ENCODE measurements at places on chromosomes 4 and X.

GRCh38 chr4:85658766-85659439 is 184.0 kb downstream of the ARHGAP24 start:
- DNase-seq = no peak

DNA sequence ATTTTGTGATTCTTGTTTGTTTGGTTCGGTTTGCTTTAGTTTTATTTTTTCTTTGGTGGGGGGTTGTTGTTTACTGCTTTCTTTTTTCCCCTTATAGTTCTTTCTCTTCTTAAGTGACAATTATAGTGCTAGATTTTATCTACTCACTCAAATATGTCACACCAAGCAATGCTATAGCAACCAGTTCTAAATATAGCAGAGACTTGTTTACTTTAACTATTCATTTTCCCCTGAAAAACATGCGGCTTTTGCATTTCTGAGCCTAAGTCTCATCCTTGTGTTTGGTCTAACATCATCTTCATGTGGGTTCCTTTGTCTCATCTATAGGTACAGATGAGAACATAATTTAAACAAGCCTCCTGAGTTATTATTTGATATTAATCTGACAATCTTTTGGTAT is 676.6 kb downstream of the FAT4 start:
- no peak for DNase-seq

DNA sequence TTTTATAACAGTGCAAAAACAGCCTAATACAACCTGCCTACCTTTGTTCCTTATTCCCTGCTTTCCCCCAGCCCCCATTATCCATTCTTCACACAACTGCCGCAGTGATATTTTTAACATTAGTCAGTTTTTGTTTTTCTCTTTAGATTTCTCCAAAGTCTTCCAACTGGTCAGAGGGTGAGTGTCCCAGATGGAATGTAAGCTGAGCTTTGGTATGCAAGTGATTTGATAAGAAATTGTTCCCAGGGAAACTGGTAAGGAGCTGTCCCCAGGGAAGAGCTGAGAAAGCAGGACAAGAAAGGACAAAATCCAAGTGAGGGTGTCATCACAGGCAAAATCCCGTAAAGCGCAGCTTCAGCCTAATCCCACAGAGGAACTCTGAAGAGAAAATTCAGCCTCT is 475.5 kb upstream of the ADGRL3 start:
- DNase-seq = no peak

- no peak for DNase-seq
These were observed 774 bp upstream of the RAPGEF2 start for GRCh38 chr4:159101988-159102621.

GRCh38 chr4:77354550-77354949 is 197.5 kb downstream of the CCNG2 start:
- DNase-seq = no peak

- DNase-seq = no peak
These were observed 376.2 kb downstream of the PCDH18 start for GRCh38 chr4:137156054-137156453.

- no peak for DNase-seq
These were observed 27.7 kb downstream of the RGS12 start for GRCh38 chr4:3320361-3321023.

DNA sequence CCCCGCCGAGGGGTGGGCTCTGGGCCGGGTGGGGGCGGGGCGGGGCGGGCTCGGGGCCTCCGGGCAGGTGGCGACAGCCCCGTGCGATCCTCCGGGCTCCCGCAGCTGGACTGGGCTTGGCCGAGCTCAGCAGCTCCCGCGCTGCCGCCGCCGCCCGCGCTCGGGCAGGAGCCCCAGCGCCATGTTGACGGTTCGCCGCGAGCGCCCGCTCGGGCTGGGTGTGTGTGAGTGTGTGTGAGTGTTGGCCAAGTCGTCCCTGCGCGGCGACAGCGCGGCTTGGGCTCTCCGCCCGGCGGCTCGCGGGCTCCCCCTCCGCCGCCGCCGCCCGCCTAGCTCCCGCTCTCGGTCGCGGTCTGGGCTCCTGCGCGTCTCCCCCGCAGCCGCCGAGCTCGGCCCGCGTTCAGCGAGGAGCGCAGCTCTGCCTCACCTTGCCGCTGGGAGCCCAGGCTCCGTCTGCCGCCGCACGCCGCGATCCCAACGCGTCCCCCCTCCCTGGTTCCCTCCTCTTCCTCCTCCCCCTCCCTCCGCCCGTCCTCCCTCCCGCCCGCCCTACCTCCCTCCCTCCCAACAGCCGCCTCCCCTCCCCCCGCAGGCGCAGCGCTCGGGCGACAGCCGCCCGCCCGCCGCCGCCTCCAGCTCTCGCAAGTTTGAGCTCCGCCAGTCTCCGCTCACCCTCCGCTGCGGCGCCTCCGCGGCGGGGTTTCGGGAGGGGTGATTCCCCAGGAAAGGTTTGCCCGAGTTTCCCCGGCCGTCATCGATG is at the start of gene BCOR:
TSS of gene BCOR (minus strand) at position 455 of the 760 bp plus-strand sequence. CDS start 20,029 bp downstream, outside the sequence.
- peak; percentile 72 for DNase-seq

DNA sequence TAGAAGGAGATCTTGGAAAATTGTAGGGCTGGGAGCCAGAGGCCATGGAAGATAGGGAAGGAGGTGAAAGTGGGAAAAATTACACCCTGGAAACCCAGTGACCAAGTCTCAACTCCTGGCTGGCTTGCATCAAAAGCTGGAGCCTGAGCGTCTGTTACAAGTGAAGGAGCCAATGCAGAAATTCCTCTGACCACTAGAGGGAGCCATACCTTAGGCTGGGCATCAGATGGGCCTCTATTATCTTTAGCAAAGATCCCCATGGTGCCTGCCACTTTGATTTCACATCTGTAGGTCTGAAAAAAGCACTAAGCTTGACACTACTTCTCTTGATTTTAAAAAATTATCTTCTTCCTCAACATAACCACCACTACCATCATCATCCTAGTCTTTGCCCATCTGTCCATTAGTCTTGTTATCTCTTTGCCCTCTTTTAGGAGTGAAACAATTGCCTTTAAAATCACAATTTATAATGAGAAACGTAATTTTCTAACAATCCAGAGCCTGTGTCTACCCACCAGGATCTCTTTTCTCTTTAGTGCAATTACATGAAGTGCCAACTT is 62.9 kb downstream of the ANAPC4 start:
- DNase-seq = peak; percentile 41

DNA sequence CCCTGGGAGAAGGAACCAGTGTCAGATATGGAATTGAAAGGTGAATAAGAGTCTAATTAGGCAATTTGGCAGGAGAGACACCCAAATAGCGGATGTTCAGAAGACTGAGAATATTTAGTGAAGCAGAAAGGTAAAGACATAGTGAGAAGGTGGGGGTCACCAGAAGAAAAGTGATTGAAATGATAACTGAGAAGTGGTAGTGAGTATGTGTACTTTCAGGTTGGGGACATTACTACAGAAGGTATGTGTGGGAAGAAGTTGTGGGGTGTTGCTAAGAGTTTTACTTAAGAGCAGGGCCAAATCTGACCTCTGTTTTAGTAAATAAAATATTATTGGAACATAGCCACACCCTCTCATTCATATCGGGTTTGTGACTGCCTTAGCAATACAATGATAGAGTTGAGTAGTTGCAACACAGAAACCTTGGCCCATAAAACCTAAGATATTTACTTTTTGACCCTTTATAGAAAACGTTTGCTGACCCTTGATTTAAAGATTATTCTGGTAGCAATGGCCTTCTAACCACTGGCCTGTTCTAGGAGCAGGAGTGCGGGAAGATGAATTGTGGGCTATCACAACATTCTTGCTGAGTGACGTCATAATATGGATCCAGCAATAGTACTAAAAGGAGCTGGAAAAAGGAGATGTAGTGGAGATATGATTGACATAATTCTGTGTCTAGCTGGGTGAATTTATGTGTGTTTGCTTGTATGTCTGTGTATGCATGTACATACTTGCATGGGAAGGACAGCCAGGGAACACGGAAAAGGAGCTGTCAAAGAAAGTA is 115.3 kb downstream of the HS3ST1 start:
- no peak for DNase-seq

DNA sequence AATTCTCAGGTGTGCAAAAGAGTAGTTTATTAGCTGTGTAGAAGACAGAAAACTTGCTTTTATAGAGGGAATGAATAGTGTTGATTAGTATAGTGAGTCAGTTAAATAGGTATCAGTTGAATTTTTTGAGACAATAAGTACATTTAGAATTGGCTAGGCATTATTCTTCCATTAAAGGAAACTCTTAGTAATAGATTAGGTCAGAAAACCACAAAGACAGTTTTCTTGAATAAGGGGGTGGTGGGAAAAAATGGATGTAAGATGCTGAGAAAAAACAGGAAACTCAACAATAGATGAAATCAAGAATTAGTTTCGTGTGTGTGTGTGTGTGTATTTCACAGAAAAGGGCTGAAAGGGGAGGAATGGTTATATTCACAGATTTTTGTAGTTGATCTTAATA is 16.8 kb downstream of the CD38 start:
- DNase-seq = no peak

- DNase-seq = no peak
These were observed 62.5 kb downstream of the FSTL5 start for GRCh38 chr4:162101337-162101736.

DNA sequence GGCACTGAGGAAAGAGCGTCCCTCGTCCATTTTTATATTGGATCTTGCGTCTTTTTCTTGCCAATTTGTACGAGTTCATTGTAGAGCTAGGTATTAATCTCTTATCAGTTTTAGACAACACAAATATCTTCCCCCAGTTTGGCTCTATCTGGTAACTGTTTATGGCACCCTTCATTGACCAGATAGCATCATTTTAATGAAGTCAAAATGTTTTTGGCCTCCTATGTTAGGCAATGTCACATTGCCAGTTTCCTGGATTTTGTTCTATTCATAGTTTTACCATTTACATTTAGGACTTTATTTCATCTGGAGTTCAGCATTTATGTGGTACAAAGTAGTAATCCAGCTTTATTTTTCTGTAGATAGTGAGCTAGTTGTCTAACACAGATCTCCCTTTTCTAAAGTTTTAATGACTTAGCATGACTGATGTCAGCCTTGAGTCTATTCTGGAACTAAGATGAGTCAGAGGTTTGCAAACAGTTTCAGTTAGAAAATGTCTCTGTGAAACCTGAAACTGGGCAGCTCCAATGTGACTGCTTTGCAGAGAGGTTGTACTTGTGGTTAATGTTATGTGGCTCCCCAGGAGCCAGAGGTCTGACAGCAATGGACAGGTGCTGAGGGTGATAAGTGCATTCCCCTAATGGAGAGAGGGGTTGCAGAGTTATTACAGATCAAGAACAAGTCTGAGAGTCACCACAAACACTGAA is 5.3 kb upstream of the STBD1 start:
- DNase-seq = peak; percentile 70

GRCh38 chrX:13101441-13102139 is 57.2 kb upstream of the FAM9C start:
- DNase-seq = peak; percentile 49

DNA sequence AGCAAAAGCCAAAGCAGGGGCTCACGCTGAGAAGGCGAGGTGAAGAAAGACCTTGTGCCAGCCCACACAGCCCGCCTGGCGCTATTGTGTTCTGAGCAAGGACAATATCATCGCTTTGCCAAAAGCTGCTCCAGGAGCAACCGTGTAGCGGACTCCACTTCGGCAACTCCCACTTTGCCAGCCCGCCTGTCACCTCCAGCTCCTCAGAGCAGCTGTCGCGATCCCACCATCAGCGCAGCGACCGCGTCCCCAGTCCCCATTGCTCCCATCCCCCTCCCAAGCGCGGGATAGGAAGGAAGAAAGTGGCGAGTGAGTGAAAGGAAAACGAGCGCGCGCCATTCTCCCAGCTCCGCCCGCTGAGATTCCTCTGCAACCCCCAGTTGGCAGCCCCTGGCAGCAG is 759 bp downstream of the ZC4H2 start:
- peak; percentile 6 for DNase-seq

DNA sequence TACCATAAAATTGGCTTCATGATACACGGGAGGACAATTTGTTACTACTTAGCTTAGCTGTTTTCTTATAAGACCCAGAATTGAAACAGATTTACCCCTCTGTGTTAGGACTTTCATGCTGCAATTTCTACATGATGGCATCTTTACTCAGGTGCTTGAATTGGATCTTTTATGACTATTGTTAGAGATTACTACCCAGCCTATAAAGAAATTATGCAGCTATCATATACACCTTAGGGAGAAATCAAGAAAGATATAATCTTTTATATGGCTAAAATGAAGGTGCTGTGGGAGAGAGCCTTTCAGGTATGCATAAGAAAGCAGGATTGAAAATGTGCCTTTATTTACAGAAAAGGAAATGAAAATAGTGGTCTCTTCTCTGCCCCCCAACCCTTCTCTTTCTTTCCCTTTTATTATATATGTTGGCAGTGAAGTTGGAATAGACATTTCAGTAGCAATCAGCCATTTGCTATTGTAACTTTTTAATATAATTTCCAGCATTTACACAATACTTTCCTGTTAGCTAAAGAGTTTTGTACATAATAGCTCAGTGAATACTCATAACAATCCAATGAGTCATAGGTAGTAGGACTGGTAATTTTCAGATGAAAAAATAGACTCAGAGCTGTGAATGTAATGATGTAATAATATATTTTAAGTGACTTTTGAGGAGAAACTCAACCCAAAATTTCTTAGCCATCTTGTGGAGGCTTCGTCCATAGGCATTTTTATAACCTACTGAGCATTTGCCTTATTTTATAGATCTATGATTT is 311.8 kb downstream of the ADGRL3 start:
- no peak for DNase-seq

GRCh38 chrX:17860811-17861488 is at the start of gene RAI2:
Gene RAI2, minus strand, starts transcription at chrX:17861298. Its CDS starts 59,288 bp downstream, at chrX:17802010.
- no peak for DNase-seq

DNA sequence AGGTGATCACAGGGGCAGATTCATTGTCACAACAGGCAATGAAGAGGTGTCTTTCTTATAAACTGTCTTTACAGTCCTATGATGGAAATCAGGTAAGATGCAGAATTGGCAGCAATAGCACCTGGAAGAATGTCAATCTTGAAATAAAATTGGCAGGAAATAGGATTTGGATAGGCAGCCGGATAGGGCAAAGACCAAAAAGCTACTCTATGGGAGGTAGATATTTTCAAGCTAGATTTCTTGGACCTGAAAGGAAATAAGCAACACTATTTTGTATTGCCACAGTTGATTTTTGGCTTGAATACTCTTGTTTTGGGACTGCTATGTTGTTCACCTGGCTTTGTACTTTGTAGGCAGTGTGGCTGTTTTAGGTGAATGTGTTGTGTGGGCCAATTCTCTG is 314.2 kb downstream of the SLC7A11 start:
- no peak for DNase-seq

GRCh38 chr4:98977557-98977956 is 18.0 kb upstream of the METAP1 start:
- DNase-seq = no peak

- no peak for DNase-seq
These were observed 2.3 kb upstream of the ZCCHC4 start for GRCh38 chr4:25310066-25310802.

DNA sequence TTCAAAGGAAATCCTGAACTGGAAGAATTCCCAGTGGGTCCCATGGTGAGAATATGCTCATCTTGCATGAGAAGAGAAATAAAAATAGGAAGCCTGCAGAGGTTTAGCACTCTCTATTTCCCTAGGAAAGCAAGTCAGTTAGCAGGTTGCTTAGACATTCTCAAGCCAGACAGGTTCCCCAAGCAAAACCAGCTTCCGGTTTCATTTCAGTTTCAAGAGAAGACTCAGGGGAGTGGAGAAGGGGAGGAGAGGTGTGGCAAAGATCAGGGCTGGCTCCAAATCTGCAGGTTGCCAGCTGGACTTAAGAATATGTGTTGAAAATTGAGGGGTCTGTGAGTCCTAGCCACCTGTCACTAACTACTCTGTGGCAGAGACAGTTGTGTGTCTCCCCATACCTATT is 107.5 kb downstream of the CLNK start:
- DNase-seq = no peak

GRCh38 chrX:129980540-129981199 is 1.8 kb upstream of the BCORL1 start:
- DNase-seq = peak; percentile 20

Data from T-helper 2 cell treated with Interferon-gamma antibody and Interleukin-4, amounts not matched to agents 5 μg/mL and 100 μg/mL, for 36 hours (primary cell).